ENCODE measurements at places on chromosomes 3 and 15.

GRCh38 chr3:101027286-101027685 is 34.1 kb upstream of the ABI3BP start:
- no peak for DNase-seq

GRCh38 chr3:65751123-65751700 is 287.5 kb downstream of the MAGI1 start:
- no peak for DNase-seq

GRCh38 chr15:70427167-70428120 is 329.7 kb upstream of the TLE3 start:
- no peak for DNase-seq

GRCh38 chr3:66662894-66663293 is 162.1 kb upstream of the LRIG1 start:
- DNase-seq = no peak

DNA sequence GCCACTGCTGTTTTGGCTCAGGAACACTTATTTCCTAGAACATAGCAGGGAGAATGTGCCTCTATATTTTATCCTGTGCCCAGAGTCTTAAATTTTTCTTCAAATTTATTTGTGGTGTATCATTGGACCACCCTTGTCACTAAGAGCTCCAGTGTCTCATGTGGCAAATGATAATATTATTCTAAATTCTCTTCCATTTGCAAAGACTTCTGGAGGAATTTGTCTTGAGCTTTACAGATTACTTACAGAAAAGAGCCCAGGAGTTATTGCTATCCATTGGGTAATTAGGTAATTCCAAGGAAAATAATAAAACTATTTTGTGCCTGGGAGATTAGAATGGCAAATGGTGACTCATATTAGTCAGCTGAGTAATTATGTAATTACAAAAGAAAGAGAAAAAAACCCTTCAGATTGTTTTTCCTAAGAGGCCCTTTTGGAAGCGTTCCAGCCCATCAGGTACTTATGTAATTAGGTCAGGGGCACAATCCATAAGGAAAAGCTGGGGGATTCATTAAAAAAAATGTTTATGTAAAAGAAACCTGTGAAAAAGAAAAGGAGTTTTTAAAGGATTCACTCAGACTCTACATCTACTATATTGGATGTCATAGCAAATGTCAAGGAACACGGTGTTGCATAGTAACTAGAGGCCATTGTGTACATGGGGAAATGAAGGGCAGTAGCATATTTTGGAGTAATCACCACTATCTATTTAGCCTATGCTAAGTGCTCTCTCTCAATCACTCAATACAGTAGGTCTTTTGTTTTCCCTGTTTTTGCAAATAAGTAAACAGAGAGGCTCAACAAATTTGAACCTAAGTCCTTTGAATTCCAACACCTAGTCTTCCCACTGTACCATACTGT is 380.9 kb upstream of the RARB start:
- no peak for DNase-seq

DNA sequence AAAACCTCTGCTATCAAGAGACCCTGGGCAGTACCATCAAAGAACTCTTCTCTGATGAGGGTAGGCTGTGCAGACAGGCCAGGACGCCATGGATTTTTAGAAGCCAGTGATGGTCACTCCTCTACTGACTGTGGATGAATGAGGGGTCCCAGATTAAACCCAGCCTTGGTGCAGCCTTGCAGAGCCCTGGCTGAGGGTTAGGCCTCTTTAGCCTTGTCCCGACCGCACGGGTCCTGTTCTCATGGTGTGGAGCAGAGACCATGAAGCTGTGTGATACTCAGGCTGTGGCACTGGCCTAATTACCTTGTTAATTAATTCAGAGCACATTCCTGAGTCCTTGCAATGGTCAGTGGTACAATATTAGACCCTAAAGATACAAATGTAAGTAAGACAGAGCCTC is 71.7 kb downstream of the FBN1 start:
- no peak for DNase-seq

GRCh38 chr15:78077053-78077870 is at the start of gene TBC1D2B:
TSS of gene TBC1D2B (minus strand) at chr15:78077711. CDS start at chr15:78077652, 59 bp downstream.
- DNase-seq = peak; percentile 48

GRCh38 chr3:195511136-195511535 is 32.0 kb downstream of the PPP1R2 start:
- DNase-seq = no peak

GRCh38 chr3:123394391-123395020 is 54.4 kb downstream of the ADCY5 start:
- DNase-seq = no peak

- no peak for DNase-seq
These were observed 68.4 kb downstream of the HES1 start for GRCh38 chr3:194204042-194204987.

GRCh38 chr3:8746780-8747345 is 13.3 kb downstream of the CAV3 start:
- no peak for DNase-seq

DNA sequence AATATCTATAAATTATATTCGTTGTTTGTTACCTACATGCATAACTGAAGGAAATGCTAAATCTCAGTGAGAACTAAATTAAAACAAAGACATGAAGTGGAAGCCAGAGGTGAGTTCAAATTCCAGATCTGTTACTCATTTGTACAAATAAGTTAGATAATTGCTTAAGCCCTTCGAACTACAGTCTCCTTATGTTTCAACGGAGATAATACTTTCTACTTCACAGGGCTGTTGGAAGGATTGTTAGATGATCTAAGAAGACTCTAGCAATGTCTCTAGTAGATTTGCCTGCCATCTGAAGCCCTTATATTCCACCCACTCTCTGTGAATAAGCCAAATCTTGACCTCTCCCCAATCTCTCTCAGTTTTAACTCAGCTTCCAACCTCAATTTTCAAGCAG is 125.8 kb downstream of the P2RY1 start:
- DNase-seq = no peak

GRCh38 chr15:29480949-29481348 is 211.3 kb upstream of the NSMCE3 start:
- no peak for DNase-seq
